Activated CD4-positive, alpha-beta memory T cell treated with anti-CD3 and anti-CD28 coated beads, Interleukin-2, amount 10 ng/mL, durations not matched to agents 7 days and 5 days (primary cell): ENCODE measurements at places on chromosomes 4 and X.

GRCh38 chr4:62250100-62250499 is 1050.0 kb downstream of the ADGRL3 start:
- H3K4me1 ChIP-seq = no peaks in the 10 kb centered on the region
- H3K27me3 ChIP-seq = no peaks in the 10 kb centered on the region
- no peak overlapping the region for H3K4me3 ChIP-seq
- no peaks in the 10 kb centered on the region for H3K36me3 ChIP-seq
- no peak overlapping the region for H3K27ac ChIP-seq

DNA sequence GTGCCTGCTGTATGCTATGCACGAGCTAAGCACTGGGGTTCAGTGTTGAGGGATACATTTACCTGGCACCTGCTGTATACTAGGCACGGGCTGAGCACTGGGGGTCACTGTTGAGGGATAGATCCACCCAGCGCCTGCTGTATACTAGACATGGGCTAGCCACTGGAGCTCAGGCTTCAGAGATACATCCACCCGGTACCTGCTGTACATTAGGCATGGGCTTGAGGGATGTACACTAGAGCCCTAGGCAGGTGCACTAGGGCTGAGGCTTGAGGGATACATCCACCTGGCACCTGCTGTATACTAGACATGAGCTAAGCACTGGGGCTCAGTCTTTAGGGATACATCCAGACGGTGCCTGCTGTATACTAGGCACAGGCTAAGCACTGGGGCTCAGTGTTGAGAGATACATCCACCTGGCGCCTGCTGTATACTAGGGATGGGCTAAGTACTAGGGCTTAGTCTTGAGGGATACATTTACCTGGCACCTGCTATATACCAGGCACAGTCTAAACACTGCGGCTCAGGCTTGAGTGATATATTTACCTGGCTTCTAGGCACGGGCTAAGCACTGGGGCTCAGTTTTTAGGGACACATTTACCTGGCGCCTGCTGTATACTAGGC is 92.7 kb downstream of the ADRA2C start:
- H3K27me3 ChIP-seq = no peaks in the 10 kb centered on the region
- no peaks in the 10 kb centered on the region for H3K4me1 ChIP-seq
- no peak overlapping the region for H3K27ac ChIP-seq
- no peak overlapping the region for H3K4me3 ChIP-seq

- DNase-seq = no peak
- no peaks in the 10 kb centered on the region for H3K27me3 ChIP-seq
- no peak overlapping the region for H3K4me3 ChIP-seq
- peaks cover 3% of the 10 kb centered on the region for H3K4me1 ChIP-seq
Observed at GRCh38 chrX:110374559-110374958, 15.9 kb downstream of the RTL9 start.

- no peak for DNase-seq
- H3K4me3 ChIP-seq = no peak overlapping the region
- H3K36me3 ChIP-seq = no peaks in the 10 kb centered on the region
- H3K27me3 ChIP-seq = no peaks in the 10 kb centered on the region
Observed at GRCh38 chr4:156103311-156103710, 149.6 kb upstream of the CTSO start.

GRCh38 chr4:123452616-123453015 is 56.0 kb downstream of the SPRY1 start:
- no peak overlapping the region for H3K27ac ChIP-seq
- no peak overlapping the region for H3K4me3 ChIP-seq
- H3K36me3 ChIP-seq = no peaks in the 10 kb centered on the region

DNA sequence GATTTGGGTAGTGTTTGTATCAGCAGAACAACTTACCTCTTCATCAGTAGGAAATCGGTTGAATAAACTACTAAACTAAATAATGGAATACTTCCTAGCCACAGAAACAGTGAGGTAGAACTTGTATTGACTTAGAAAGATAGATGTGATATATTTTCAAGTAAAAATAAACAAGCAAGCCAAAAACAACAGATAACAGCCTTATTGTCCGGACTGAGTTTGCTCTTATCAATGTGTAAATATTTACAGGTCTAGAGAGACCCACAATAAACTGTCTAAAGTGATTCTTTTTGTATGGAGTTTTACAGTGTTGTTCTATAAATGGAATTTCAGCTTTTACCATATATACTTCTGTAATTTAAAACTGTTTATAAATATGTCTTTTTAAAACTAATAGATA is 721.8 kb downstream of the ADGRL3 start:
- H3K27me3 ChIP-seq = no peaks in the 10 kb centered on the region
- DNase-seq = no peak
- no peaks in the 10 kb centered on the region for H3K36me3 ChIP-seq
- H3K4me3 ChIP-seq = no peak overlapping the region

- no peaks in the 10 kb centered on the region for H3K27me3 ChIP-seq
- peaks cover 35% of the 10 kb centered on the region for H3K36me3 ChIP-seq
- H3K4me3 ChIP-seq = no peak overlapping the region
- H3K4me1 ChIP-seq = peaks cover 32% of the 10 kb centered on the region
Observed at GRCh38 chrX:48908600-48908999, 2.8 kb downstream of the SLC35A2 start.

DNA sequence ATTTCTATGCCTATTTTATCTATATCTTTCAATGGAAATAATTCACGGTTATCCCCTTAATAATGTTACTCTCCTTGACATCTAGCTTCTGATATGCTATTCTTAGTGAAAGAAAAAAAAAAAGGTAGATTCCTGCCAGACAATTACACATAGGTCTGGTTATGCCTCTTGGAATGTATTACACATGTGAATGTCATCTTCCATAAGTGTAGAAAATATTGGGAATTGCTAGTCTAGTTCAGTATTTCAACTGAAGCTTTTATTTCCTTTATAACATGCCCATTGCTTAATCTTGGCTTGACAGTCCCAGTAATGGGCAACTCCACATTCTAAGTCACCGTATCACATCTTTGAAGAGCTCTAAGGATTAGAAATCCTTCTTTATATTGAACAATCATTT is 25.4 kb upstream of the PPP1R2C start:
- no peaks in the 10 kb centered on the region for H3K27me3 ChIP-seq
- no peak overlapping the region for H3K27ac ChIP-seq
- no peaks in the 10 kb centered on the region for H3K4me1 ChIP-seq
- H3K36me3 ChIP-seq = no peaks in the 10 kb centered on the region
- DNase-seq = no peak

- H3K27ac ChIP-seq = no peak overlapping the region
- peaks cover 52% of the 10 kb centered on the region for H3K36me3 ChIP-seq
- DNase-seq = no peak
- no peaks in the 10 kb centered on the region for H3K4me1 ChIP-seq
- H3K27me3 ChIP-seq = no peaks in the 10 kb centered on the region
- no peak overlapping the region for H3K4me3 ChIP-seq
Observed at GRCh38 chrX:1416327-1416784, 24.4 kb upstream of the SLC25A6 start.
